ENCODE measurements at places on chromosomes 7 and 10. TPM values are rescaled to one million over a fixed set of nuclear protein-coding genes. Genes with fewer than 3 reads are reported as not detected.

DNA sequence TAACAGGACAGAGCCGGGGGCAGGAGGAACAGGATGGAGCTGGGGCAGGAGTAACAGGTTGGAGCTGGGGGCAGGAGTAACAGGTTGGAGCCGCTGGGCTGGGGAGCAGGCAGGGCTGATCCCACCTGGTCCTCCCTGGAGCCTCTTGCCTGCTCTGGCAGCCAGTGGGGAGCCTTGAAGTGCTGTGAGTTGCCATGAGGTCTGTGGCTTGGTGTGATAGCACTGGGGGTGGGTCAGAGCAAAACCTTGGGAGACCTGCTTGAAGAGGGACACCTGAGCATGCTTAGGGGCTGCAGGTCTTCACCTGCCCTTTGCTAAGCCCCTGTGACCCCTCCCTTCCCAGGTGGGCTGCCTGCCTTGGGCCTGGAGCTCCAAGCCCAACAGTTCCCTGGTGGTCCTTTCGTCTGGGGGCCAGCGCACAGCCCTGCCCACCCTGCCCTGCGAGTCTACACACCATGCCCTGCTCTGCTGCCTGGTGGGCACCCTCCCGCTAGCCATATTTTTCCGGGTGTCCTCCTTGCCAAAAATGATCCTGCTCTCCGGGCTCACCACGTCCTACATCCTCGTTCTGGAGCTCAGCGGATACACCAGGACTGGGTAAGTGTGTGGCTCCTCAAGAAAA is 111.6 kb downstream of the ADCY1 start:
- H3K27ac ChIP-seq = no peak overlapping the region
- peaks cover 2% of the 10 kb centered on the region for H3K27me3 ChIP-seq
- no peaks in the 10 kb centered on the region for H3K4me1 ChIP-seq
- H3K36me3 ChIP-seq = peaks cover 5% of the 10 kb centered on the region

- no peak for DNase-seq
- no peaks in the 10 kb centered on the region for H3K36me3 ChIP-seq
These were observed 359.2 kb downstream of the PHF14 start for GRCh38 chr7:11332865-11333228.

DNA sequence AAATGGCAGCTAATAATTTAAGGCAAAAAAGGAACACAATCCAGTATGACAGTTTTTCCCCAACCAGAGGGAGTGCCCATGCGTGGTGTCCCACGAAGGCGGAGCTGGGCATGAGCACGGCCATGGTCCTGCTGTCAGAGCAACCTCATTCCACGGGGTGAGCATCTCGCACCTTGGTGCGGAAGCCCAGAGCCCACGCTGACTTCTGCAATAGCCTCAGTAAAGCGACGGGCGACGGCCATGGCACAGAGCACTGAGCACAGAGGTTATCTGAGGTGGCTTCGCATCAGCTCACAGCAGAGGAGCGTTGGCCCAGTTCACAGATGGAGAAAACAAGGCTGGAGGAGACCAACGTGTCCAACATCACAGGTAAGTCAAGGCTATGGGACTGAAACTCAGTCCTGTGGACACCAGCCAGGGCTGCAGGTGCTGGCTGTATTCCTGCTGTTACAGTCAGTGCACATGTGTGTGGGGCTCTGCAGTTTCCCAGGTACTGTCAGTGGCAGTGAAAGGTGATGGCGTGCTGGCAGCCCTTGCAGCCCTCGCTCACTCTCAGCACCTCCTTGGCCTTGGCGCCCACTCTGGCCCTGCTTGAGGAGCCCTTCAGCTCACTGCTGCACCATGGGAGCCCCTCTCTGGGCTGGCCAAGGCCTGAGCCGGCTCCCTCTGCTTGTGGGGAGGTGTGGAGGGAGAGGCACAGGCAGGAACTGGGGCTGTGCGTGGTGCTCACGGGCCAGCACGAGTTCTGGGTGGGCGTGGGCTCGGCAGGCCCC is 525.6 kb downstream of the PTPRN2 start:
- DNase-seq = no peak
- peaks cover 4% of the 10 kb centered on the region for H3K27me3 ChIP-seq
- H3K36me3 ChIP-seq = no peaks in the 10 kb centered on the region
- H3K4me3 ChIP-seq = no peak overlapping the region

DNA sequence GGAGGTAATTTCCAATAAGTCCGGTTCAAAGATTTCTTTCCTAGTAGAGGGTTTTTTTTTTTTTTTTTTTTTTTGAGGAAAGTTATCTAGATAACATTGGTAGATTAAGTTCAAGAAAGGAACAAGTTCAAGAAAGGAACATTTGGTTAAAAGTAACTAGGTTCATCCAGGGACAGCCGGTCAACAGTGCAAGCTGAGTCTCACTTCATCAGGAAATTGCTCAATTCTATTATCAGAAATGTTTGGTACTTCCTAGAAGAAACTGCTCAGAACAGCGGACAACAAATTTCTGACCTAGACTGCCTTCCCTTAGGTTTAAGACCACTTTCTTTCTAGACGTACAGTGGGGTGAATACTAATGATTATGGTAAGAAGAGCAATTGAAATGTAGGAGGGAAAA is 3.7 kb upstream of the IL2RA start:
- no peak for DNase-seq
- no peaks in the 10 kb centered on the region for H3K36me3 ChIP-seq
- peaks cover 2% of the 10 kb centered on the region for H3K27me3 ChIP-seq
- no peaks in the 10 kb centered on the region for H3K4me1 ChIP-seq
- no peak overlapping the region for H3K4me3 ChIP-seq

DNA sequence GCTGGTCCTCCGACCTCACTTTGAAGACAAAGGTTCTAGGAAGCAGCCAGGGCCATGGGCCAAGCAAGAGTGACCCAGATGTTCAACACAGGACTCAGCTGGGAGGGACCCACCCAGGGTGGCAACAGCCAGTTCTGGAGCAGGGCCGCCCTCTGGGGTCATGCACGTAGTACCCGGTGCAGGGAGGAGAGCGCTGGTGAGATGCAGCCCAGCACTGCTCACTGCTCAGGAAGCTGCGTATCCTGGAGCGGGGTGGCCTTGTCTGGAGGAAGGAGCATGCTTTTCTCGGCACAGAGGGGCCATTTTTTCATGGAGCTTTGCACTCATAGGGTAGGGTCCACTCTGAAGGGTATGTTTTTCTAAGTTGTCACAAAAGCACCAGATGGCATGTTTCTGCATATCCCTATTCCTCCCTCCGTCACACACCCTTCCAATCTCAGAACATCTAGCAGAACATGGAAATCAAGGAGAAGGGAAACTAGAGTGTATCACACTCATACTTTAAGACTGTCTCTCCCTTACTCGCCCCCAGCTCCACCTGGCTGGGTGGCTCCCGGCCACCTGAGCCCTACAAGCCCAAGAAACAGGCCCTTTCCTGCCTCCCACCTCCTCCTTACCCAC is 132.6 kb downstream of the CDH23 start:
- peaks cover 6% of the 10 kb centered on the region for H3K27me3 ChIP-seq
- H3K27ac ChIP-seq = no peak overlapping the region

DNA sequence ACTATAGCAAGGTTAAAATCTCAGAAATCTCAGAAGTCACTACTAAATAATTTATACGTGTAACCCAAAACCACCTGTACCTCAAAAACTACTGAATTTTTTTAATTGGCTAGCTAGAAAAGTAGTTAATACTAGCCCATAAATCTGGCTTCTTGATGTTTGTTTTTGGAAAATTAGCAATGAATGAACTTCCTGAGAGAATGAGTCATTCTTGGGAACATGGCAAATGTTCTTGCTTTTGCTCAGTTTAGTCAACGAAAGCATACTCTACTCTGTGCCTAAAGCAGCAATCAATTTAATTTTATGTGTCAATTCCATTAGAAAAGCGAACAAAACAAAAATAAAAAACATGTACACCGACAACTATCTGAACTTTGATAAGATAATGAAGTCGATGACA is 69.2 kb downstream of the SEMA3E start:
- DNase-seq = no peak
- no peaks in the 10 kb centered on the region for H3K27me3 ChIP-seq
- H3K27ac ChIP-seq = no peak overlapping the region
- no peaks in the 10 kb centered on the region for H3K4me1 ChIP-seq

GRCh38 chr10:115944538-115944937 is 328.5 kb downstream of the GFRA1 start:
- H3K27me3 ChIP-seq = no peaks in the 10 kb centered on the region
- H3K27ac ChIP-seq = no peak overlapping the region
- DNase-seq = no peak
- peaks cover 4% of the 10 kb centered on the region for H3K36me3 ChIP-seq
- peaks cover 9% of the 10 kb centered on the region for H3K4me1 ChIP-seq

- H3K4me1 ChIP-seq = no peaks in the 10 kb centered on the region
- no peaks in the 10 kb centered on the region for H3K27me3 ChIP-seq
- H3K36me3 ChIP-seq = no peaks in the 10 kb centered on the region
These were observed 141.0 kb downstream of the AOAH start for GRCh38 chr7:36583318-36583717.

- no peak overlapping the region for H3K27ac ChIP-seq
- peaks cover 13% of the 10 kb centered on the region for H3K27me3 ChIP-seq
- no peaks in the 10 kb centered on the region for H3K36me3 ChIP-seq
- peak overlapping the region; percentile 30 for H3K4me3 ChIP-seq
- DNase-seq = no peak
- H3K4me1 ChIP-seq = peaks cover 23% of the 10 kb centered on the region
These were observed 30.5 kb upstream of the SLF2 start for GRCh38 chr10:100882252-100882651.

DNA sequence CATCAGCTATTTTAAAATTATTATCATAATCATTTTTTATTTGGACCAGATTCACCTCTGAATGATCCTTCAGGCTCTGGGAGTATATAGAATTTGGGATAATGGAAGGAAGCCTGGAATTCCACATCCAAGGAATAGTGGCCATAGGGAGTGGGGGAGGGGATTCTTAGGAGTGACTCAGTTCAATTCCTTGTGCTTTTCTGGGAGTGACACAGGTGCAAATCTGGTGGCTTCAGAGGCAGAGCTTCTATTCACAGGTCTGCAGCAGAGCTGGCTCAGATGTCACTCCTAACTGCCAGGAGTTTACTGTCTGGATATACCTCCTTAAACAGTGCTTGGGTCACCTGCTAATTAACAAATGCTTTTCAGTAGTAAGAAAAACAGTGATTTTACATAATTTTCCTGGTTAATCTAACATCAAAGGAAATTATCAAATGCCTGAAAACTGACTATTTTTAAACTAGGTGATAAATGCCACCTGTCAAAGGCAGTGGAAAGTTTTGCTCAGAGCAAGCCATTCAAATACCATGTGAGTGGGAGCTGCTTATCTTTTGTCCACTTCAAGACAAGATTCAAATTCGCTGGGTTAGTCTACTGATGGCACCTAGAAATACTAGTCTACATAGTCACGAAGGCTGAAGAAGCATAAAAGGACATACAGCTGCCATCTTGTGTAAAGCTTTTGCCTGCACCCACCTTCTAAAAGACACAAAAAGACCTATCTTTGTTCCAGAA is 106.7 kb upstream of the LAMB4 start:
- no peak overlapping the region for H3K4me3 ChIP-seq
- peaks cover 26% of the 10 kb centered on the region for H3K4me1 ChIP-seq
- H3K27me3 ChIP-seq = peaks cover 4% of the 10 kb centered on the region
- H3K36me3 ChIP-seq = no peaks in the 10 kb centered on the region
- no peak for DNase-seq
- no peak overlapping the region for H3K27ac ChIP-seq

DNA sequence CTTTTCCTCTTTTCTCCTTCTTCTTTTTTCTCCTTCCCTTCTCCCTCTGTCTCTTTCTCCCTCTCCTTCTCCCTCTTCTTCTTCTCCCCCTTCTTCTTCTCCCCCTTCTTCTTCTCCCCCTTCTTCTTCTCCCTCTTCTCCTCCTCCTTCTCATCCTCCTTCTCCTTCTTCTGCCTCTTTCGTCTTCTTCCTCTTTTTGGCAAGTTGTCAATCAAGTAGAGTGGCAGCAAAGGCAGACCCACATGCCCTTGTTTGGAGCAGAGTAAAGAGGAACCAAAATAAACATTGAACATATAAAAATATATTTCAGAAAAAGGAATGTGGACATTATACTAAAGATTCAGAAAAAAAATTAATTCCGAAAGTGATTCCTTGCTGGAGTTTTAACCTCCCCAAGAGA is 59.6 kb upstream of the ZNF33B start:
- H3K27me3 ChIP-seq = no peaks in the 10 kb centered on the region
- no peaks in the 10 kb centered on the region for H3K36me3 ChIP-seq
- no peak overlapping the region for H3K27ac ChIP-seq
- no peak overlapping the region for H3K4me3 ChIP-seq

DNA sequence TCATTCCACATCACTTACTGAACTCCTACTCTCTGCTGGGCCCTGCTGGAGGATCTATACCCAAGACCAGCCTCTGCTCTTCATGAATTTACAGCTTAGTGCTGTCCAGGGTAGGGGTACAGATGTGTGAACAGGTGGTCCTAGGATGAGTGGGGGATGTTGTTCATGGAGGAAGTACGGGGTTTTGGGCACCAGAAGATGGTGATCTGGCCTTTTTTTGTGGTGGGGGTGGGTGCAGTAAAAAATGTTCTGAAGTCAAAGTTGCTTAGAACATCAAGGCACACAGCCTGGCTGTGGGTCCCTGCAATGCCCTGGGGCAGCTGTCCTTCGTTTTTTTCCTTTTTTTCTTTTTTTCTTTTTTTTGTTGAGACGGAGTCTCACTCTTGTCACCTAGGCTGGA is 34.2 kb upstream of the GNA12 start:
- DNase-seq = no peak
- peak overlapping the region; percentile 38 for H3K27ac ChIP-seq
- no peak overlapping the region for H3K4me3 ChIP-seq
- no peaks in the 10 kb centered on the region for H3K36me3 ChIP-seq

DNA sequence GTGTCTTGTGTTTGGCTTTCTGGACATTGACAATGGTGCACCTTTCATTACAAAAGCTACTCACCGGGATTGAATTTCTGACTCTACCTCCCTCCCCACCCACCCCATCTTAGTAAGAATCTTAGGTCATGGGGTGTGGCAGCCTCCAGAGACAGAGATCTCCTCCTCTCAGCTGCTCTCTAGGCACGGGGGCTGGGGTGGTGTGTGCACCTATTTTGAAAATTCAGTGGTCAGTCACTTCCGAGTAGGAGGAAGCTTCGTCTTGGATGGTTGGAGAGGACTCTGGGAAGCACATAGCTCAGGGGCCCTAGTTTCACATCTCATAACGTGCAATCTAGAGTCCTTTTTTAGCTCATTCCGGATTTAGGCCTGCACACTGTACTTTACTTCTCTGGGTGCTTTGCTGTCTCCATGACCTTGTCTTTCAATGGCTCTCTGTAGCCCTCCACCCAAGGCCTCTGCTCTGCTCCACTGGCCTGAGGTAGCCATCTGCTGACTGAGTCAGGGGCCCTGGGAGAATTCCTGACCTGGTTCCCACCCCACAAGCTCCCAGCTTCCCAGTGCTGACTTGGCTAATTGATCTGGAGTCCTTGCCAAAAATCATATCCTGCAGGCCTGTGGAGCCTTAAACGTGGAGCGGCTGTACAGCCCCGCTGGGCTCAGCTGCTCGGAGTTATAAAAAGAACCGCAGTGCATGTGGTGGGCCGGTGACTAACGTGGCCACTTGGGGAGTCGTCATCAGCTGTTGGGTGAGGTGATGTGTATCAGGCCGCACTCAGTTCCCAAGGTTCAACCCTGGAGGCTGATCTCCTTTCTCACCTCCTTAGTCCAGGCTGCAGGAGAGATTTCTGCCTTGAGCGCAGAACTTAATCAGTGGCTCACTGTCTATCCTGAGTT is 19.3 kb upstream of the ADAMTS14 start:
- peaks cover 11% of the 10 kb centered on the region for H3K27me3 ChIP-seq
- H3K4me1 ChIP-seq = peaks cover 2% of the 10 kb centered on the region
- H3K4me3 ChIP-seq = no peak overlapping the region
- H3K27ac ChIP-seq = peak overlapping the region; percentile 68
- DNase-seq = no peak

- DNase-seq = no peak
- H3K4me3 ChIP-seq = no peak overlapping the region
- peaks cover 2% of the 10 kb centered on the region for H3K27me3 ChIP-seq
- H3K27ac ChIP-seq = no peak overlapping the region
- H3K36me3 ChIP-seq = no peaks in the 10 kb centered on the region
These were observed 315.8 kb upstream of the TPK1 start for GRCh38 chr7:145151676-145152075.

The DYDC2 gene
- not detected for total RNA-seq

Data from glutamatergic neuron (in vitro differentiated cells).